COLO829 (cell line): ENCODE measurements at places on chromosomes 2 and 18.

GRCh38 chr2:96505231-96505889 is at the start of gene NEURL3:
TSS of gene NEURL3 (minus strand) at chr2:96505357. CDS start at chr2:96505286, 71 bp downstream.
- DNase-seq, result peak; percentile 57

GRCh38 chr18:77055429-77056300 is 76.9 kb downstream of the MBP start:
- DNase-seq, result no peak

- DNase-seq, result no peak
These were observed 211.4 kb downstream of the SH3RF3 start for GRCh38 chr2:109340381-109340780.

DNA sequence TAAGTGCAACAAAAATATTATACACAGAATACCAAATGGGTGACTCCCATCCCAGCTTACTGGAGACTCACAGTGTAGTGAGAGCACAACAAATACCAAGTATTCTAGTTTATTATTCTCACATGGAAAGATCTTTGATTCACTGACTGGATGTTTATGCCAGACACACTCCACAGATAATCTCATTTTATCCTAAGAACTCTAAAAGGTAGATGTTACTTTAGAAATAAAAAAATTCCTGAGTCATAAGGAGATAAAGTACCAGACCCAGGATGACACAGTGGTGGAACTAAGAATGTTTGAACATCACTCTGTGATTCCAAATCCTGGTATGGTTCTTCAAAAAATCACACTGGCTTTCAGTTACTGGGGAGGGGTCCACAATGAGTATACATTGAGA is 136.2 kb downstream of the CDH2 start:
- DNase-seq, result no peak

GRCh38 chr18:37405229-37405628 is 160.4 kb downstream of the CELF4 start:
- DNase-seq, result no peak

GRCh38 chr2:11285499-11285898 is 58.9 kb downstream of the ROCK2 start:
- no peak for DNase-seq

GRCh38 chr2:189866296-189866695 is 82.0 kb downstream of the PMS1 start:
- no peak for DNase-seq

- DNase-seq, result peak; percentile 66
These were observed 60.7 kb downstream of the TTC27 start for GRCh38 chr2:32688541-32688940.

GRCh38 chr2:46569061-46569560 is 89.7 kb downstream of the TMEM247 start:
- DNase-seq, result no peak

GRCh38 chr2:47070920-47071824 is 83.9 kb downstream of the STPG4 start:
- DNase-seq, result no peak

- DNase-seq, result peak; percentile 50
These were observed 2005.9 kb upstream of the CELF4 start for GRCh38 chr18:39571511-39571910.

DNA sequence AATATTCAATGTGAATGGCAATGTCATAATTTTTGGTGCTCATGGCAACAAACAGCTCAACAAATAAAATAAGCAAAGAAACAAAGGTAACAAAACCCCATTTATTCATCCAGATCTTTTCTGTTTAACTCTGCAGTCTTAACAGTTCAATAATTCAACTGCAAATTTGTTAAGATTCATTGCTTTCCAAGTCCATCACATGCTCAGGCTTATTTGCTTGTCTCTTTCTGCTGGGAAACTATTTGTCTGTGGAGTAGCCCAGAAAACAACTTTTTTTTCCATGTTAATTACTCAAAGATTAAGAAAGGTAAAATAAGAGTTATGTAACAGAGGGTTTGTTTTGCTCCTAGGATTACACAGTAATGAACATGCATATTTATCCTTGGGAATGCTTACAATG is 92.6 kb upstream of the PNPT1 start:
- DNase-seq, result no peak

- no peak for DNase-seq
These were observed 217.3 kb upstream of the ATP5MC3 start for GRCh38 chr2:175398848-175399247.

DNA sequence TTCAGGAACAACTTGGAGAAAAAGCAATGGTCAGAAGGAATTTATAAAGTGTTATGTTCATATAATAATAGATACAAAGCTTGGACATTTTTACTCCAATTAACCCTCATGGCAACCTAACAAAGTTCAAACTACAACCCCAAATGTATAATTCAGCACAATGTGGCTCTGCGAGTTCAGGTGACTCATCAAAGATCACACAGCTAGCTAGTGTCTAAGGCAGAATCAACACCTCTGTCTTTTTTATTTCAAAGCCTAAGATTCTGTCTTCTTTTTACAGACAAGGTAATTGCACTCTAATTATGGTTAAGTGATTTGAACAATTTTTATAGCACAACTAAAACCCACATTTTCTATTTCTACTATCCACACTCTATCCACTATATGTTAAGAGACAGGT is 90.5 kb downstream of the CHST9 start:
- no peak for DNase-seq
